Ureter (tissue), 1 donor: ENCODE measurements at places on chromosomes 12 and 14. TPM values are rescaled to one million over a fixed set of nuclear protein-coding genes. Genes with fewer than 3 reads are reported as not detected.

DTX1 gene
- 1.1 TPM for total RNA-seq

ASIC1 gene
- total RNA-seq, result 1.6 TPM

GRCh38 chr12:9634177-9634803 lies 26.6 kb upstream of the KLRB1 start:
- peak; percentile 65 for DNase-seq

DNA sequence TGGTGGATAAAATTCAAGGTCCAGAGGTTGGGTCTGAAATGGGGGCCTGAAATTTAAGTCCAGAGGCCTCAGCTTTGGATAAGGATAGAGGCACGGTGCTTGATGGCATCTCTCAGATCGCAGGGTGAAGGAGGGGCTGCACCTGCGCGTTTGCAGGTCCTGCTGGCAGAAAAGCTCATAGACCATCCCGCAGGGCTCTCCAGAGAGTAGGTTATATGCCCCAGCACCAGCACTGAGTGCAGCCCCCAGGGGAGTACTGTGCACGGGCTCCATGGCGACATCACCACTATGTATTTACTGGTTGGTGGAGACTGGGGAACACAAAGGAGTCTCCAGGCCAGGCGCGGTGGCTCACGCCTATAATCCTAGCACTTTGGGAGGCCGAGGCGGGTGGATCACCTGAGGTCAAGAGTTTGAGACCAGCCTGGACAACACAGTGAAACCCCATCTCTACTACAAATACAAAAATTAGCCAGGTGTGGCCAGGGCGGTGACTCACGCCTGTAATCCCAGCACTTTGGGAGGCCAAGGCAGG lies 4.3 kb upstream of the CD63 start:
- no peak for DNase-seq

DNA sequence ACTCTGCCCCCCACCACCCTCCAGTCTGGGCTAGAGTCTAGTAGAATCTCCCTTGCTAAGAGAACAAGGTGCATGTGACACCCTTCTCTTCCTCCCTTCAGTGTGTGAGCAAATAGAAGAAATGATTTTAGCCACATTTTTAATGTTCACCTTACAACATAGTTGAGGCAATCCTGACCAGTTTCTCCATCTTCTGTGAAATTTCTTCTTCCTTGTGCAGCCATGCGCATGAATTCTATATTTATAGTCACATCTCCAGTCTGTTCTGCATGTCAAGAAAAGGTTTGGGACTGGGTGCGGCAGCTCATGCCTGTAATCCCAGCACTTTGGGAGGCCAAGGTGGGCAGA lies 9.5 kb upstream of the LTA4H start:
- DNase-seq, result no peak

DNA sequence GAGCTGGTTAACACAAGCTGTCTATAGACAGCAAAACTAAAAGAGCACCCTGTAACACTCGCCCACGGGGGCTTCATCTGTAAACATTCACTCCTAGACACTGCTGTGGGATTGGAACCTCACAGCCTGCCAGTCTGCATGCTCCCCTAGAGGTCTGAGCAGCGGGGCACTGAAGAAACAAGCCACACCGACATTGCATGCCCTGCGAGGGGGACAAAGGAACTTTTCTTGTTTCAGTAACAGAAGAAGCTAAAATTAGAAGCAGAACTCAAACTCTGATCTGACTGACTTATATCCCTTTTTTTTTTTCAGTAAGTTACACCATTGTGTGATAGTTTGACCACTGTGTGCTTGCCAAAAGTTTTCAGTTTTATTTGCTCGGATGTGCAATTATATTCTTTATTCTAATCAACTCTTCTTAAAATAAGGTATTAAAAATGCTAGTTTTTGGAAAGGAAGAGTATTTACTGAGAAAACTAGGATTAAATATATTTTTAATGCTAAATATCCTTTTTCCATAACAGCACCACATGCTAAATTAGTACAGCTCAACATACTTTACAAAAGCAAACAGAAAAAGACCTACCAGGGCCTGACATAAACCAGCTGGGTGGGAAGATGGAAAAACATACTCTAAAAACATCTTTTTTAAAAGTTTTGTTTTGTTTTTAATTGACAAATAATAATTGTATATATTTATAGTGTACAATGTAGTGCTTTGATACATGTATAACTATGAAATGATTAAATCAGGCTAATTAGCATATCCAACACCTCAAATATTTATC lies 100.2 kb downstream of the EPS8 start:
- DNase-seq, result no peak

GRCh38 chr14:31926123-31926522 lies 151.0 kb upstream of the ARHGAP5 start:
- no peak for DNase-seq

DNA sequence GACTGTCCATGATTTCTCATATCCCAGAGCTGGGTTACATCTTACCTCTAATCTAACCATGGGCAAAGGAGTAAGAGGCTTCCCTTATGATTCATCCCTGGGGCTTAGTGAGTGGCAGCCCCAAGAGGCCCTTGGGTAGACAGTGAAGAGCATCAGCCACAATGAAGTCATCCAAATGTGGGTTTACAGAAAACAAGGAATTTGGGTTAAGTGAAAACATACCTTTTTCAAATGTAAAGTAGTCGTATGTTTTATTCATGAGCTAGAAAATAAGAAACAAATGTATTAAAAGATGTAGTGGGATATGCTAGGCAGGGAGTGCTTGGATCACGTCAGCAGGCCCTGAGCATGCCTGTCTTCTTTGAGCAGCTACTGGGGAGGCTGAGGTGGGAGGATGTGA lies 54.0 kb upstream of the ELK3 start:
- DNase-seq, result no peak

DNA sequence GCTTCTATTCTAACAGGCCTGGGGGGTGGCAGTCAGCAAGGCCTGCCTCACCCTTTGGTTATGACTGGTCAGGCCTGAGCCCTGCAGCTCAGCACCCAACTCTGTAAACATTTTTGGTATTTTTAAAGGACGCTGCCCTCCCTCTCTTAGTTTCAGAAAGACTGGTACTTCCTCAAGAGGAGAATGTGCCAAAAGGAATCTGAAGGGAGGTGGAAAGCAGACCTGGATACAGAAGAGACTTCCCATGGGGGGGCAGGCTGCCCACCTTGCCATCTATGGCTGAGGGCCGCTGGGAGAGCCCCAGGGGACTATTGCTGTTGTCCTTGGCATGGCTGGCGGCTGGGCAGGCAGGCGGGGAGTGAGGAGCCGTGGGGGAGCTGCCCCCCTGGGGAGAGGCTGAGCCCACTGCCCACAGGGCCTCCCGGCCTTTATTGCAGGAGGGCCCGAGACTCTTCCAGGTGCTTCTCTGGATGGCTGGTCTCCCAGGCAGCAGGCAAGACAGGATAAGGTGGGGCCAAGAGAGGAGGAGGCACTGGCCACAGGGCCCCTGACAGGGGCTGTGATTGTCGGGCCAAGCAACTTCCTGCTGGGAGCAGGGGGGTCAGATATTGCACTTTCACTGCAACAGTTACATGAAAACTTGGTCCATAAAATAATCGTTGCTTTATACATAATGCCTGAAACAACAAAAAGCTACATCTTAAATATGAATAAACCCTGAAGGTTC lies 3.5 kb downstream of the ARL6IP4 start:
- no peak for DNase-seq

DNA sequence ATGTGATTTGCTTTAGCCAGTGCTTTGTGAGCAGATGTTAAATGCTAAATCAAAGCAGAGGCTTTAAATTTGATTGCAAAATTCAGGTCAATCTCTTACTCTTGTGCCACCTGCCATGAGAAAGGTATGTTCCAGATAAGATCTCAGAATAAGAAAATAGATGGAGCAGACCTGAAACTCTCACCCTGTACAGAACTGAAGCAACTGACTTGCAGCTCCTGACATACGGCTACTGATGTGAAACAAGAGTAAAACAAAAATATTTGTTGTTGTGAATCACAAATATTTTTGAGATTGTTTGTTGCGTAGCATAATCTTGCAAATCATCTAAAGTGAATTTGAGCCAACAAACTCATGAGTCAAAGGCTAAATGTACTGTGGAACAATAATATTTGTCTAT lies 3.5 kb upstream of the OSBPL8 start:
- DNase-seq, result no peak

DNA sequence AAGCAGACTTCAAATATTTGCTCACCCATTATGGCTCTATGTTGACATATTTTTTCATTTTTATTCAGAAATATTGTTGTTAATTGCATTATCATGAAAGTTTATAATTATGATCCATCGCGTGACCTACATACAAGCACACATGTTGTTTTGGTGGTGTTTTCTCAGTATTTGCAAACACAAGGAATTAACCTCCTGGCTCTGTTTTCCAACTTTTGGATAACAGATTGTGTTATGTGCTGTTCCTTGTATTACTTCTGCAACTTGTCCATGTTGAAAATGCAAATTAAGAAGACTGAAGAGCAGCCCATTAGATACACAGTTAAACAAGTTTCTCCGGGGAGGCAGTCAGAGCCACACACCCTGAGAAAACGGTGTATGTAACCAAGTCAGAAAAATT lies 201.2 kb downstream of the SEC23A start:
- no peak for DNase-seq

- no peak for DNase-seq
Measured at GRCh38 chr12:114368685-114369452, 37.1 kb downstream of the TBX5 start.

DNA sequence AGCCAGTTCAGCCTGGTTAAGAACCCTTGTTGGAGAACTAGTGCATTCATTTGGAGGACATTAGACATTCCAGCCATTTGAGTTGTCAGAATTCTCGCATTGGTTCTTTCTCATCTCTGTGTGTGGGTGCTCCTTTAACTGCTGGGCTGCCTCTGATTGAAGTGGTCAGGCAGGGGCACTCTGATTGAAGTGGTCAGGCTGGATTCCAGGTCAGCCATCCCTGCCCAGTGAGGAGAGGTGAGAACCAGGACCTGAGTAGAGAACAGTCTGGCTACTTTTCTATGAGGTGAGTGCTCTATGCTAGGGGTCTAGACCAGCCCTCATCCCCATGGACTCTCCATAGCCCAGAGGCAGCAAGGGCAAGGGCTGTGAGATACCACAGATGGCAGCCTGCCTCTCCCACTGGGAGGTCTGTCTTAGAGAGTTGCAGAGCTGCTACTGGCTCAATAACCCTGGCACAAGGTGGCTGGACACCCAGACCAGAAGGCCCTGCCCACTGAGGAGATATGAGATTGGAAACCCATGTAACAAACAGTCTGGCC lies 691.6 kb downstream of the TMTC2 start:
- DNase-seq, result no peak

GRCh38 chr14:95577067-95577800 lies 42.4 kb downstream of the GLRX5 start:
- DNase-seq, result no peak
